ENCODE measurements at places on chromosomes 7 and 10.

DNA sequence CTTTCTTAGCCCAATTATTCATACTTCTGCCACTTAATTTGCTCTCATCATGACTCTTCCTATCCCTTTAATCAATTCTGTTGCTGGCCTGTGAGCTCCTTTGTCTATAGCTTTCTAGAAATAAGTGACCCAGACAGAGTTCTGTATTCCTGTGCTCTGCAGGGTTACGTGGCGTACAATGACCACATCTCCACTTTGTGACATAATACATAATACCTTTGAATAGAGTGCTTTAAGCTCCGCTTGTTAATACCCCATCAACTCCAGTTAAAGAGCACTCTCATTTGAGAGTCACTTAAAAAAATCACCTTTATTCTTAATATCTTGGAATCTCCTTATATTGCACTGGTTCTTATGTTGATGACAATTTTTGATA, 619.0 kb downstream of the PARD3 start:
- no peak for DNase-seq

GRCh38 chr7:95897557-95898251, 125.3 kb downstream of the DYNC1I1 start:
- no peak for DNase-seq

GRCh38 chr7:8060241-8060640, 91.6 kb downstream of the GLCCI1 start:
- DNase-seq, result no peak

GRCh38 chr10:113420733-113421675, 131.8 kb upstream of the HABP2 start:
- no peak for DNase-seq

DNA sequence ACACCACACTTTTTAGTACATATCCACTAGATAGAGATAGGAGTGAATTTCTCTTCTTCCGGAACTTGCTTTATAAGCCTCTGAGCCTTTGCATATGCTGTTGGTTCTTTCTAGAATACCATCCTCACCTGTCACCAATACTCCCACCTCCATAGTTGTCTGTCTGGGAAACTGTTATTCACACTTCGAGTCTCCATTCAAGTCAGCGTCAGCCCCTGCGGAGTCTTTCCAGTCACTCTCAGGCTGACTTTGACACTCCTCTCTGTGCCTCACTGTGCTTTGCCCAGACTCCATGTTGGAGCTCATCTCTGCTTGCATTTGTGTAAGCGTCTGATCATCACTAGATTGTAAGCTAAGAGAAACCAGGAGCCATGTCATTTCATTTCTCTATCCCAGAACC, 66.5 kb upstream of the NRBF2 start:
- DNase-seq, result no peak

- no peak for DNase-seq
Measured at GRCh38 chr7:82559193-82559805, 115.7 kb upstream of the CACNA2D1 start.

GRCh38 chr7:883055-884021, 7.0 kb downstream of the GET4 start:
- DNase-seq, result no peak

- DNase-seq, result no peak
Measured at GRCh38 chr7:332020-332517, 42.1 kb downstream of the FOXL3 start.

GRCh38 chr10:102027261-102027660, 28.7 kb downstream of the ARMH3 start:
- no peak for DNase-seq

GRCh38 chr10:21769041-21769440, 234.5 kb downstream of the DNAJC1 start:
- no peak for DNase-seq

DNA sequence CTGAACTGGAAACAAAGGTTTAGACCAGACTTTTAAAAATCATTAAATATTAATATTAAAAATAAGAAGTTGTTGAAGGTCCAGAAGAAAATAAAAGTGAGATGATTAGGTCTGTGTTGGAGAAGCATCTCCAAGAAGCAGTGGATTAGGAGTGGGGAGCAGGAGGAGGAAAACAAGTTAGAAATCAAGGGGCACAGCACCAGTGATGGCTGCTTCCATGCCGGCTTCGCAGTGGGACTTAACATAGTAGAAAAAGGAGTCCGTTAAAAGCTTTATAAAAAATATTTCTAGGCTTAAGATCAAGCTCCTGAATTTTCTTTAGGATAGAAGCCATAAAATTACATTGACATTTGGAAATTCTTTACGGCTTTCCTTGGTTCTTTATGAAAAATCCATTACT, 95.8 kb downstream of the CDC14C start:
- no peak for DNase-seq

- DNase-seq, result no peak
Measured at GRCh38 chr10:78115135-78115853, 81.6 kb downstream of the RPS24 start.

DNA sequence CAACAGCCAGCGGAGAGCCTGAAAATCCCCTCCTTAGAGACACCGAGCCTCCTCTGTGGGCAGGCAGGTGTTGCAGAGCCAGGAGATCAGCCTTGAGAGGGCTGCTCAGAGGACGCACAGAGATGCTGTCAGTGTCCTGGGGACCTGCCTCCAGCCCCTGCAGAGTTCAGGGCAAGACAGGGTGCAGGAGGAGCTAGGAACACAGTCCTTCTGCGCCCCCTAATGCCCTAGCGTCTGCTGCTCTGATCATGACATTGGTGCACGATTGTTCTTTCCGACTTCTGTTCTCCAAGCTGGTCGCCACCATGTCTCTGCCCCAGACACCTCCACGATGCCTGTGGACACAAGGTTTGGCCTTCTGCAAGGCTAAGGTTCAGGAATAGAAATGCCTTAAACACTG, 613.7 kb upstream of the MKI67 start:
- DNase-seq, result no peak

GRCh38 chr7:120165227-120165626, 107.7 kb upstream of the KCND2 start:
- no peak for DNase-seq

DNA sequence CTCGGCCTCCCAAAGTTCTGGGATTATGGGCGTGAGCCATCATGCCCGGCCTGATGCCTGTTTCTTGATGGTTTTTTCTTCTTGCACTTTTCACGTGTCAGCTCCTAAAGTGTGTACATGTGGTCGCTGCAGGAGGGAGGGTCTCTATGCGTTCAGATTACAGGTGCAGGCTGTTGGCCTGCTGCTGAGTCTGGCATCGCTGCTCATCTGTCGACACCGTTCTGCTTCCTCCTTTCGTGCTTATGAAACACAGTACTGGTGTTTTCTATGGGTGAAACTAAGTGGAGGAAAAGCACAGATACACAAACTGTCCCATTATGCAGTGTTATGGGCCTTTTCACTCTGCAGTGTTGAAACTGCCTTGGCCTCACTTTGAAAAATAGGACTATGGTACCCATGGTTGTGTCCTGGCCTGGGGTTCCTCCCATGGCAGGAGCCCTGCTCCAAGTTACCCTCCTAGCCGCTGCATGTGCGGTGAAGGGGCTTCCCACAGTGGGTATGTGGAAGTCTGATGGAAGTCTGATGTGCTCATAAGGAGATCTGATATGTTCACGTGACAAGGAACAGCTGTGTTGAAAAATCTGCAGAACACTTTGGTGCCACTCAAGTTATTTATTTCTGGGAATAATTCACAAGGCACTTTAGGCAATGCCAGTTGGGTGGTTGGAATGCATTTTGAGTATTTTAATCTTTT, 23.5 kb downstream of the OGDH start:
- no peak for DNase-seq
